ENCODE measurements at places on chromosomes 7 and 10.

DNA sequence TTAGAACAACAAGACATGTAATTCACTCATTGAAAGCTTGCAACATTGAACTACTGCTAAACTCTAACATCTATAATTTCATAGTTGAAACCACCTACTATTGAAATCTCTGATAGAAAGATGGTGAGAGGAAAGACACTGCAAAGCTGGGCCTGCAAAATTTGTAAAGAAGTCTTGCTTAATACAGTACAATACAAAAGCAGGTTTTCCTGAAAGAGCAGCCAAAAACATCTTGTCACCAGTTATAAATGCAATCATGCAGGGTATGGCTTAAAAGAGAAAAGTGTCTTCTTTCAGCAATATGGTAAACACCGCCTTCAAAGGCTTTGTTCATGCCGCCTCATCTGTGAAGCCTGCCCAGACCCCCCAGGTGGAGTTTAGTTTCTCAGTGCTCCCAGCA lies 109.2 kb downstream of the ANK3 start:
- no peak for DNase-seq

DNA sequence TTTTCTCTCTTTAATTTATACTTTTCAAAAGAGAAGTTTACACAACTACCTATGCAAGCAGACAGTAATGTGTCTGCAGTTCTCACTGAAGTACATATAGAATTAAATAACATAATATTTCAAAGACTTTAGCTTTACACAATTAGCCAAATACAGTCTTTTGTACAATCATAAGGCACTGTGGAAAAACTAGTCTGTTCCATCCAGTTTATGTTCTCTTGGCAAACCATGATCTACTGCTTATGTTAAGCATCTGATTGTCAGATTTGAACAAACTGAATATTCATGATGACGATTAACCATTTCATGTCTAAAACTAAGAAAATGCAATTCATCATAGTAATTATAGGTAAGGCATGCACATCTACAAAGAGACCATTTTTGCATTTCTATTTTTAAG lies 842 bp downstream of the SEMA3A start:
- DNase-seq = no peak

GRCh38 chr10:91759581-91759986 lies 38.6 kb upstream of the TNKS2 start:
- no peak for DNase-seq

DNA sequence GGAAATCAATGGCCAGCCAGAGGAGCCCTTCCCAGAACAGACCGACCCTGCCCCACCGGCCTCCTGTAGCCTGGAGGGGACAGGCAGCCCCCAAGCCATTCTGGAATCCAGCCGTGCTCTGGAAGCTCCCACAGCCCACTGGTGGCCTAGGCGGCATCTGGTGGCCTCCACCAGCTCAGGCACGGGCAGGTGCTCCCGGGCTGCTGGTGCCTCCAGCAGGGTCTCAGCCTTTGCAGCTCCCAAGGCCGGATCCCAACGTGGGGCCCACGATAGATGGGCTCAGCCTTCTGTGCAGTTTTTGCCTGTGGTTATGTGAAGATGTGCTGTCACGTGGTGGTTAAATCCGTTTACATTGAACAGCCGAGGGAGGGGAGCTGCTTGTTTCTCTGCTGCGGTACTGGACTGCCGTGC lies 44.4 kb downstream of the JAKMIP3 start:
- DNase-seq = no peak

DNA sequence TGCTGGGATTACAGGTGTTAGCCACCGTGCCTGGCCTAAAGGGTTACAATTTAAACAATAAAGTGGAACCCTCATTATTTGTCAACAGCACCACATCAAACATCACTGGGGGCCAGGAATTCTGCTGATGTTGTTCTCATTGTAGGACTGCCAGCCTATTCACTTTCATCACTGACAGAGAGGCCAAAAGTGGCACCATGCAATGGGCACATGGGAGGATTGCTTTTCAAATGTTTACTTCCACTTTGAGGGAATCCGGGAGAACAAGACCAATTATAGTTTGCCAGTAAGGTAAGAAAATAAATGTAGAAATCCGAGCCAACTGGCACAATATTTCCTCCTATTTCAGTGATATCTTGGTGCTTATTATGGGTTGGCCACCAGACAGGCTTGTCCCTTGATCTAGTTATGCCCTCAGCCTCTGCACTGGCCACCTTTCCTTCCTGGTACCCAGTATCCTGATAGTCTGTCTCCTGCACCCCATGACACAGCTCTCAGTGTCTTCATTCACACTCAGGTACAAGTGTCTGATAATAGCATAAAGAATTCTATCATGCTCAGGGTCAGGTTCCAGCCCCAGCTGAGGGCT lies 82.6 kb downstream of the ANLN start:
- no peak for DNase-seq

DNA sequence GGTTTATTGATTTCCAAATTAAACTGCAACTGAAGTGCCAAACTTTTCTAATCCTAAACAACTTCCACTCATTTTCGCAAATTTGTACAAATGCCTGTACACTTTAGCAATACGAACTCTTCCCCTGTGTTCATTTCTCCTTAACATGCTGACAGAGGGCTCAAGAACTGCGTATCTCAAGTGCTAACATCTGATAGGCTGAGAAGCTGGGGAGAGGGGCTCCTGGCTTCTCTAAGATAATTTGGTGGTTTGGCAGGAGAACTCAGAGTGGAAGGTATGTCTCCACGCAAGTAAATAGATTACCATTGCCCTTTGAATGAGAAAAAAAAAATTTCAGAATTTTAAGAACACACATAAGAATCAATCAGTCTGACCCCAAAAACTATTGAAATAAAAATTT lies 53.3 kb upstream of the ANLN start:
- no peak for DNase-seq

- DNase-seq = no peak
Measured at GRCh38 chr10:98509745-98510144, 63.0 kb upstream of the HPS1 start.

DNA sequence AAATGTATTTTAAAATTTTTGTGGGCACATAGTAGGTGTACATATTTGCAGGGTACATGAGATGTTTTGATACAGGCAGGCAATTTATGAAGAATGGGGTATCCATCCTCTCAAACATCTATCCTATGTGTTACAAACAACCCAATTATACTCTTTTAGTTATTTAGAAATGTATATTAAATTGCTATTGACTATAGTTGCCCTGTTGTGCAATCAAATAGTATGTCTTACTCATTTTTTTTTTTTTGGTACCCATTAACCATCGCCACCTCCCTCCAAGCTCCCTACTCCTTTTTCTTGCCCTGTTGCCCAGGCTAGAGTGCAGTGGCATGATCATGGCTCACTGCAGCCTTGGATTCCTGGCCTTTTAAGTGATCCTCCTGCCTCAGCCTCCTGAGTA lies 128.1 kb downstream of the BAMBI start:
- DNase-seq = no peak

DNA sequence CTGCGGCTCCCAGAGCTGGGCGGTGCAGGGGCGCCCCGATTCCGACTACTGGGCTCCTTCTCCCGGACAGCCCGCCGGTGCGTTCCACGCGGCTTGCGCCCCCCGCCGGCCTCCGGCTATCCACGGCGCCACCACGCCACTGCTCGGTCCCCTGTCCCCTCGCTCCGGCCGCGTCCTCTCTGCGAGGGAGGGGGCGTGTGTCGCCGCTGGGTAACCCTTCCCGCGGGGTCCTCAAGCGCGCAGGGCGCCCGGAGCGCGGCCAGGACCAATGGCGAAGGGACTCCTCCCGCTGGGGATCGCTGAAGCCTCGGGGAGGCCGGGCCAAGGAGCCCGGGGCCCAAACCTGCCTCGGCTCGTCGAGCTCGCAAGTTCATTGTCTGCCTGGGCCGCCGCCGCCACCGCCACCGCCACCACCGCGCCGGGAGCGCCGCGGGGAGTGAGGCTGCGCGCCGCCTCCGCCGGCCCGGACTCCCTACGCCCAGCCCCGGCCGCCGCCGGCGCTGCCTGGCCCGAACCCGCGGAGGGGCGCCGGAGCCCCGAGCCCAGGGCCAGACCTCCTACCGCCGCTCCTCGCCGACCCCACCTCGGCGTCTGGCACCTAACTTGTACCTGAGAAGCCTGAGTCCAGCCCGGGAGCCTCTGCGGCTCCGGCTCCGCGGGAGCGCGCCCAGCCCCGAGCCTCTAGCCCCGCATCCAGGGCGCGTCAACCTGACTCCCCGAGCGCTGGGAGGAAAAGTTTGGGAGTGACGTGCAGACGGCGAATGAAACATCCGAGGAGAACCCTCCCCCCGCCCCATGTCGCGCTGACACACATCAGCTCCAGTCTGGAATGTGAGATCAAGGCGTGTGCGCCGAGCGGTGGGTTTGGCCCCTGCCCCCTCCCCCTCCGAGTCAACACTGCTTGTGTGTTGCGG lies at the start of gene CHST15:
Gene CHST15, minus strand, starts transcription at position 739 of the 914 bp plus-strand sequence. CDS start 47,386 bp downstream, outside the sequence.
- DNase-seq = no peak

DNA sequence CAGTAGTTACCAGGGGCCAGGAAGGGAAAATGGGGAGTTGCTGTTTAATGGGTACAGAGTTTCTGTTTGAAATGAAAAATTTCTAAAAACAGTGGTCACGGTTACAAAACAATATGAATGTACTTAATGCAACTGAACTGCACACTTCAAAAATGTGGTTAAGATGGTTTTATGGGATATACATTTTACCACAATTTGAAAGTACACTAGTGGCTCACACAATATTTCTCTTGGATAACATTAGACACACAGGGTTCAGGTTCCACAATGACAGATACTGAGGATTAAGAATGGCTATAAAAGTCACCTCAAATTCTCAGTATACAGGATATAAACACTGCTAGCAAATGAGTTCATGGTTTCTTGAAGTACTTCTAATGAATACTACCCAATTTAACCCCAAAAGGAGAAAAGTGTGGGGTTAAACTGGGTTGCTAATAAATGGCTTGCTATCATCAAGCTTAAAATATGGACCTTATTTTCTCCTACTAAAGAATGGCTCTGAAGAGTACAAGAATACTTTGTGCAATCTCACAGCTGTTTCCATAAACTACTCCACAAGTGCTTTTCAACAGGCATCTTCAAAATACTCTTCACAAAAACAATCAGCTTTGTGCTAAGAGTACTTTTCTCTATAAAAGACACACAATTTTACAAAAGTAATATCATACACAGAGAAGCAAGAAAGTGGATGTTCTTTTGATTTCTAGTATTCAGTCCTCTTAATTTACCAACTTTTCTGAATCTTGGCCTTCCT lies 92.9 kb downstream of the SRPK2 start:
- DNase-seq = no peak

DNA sequence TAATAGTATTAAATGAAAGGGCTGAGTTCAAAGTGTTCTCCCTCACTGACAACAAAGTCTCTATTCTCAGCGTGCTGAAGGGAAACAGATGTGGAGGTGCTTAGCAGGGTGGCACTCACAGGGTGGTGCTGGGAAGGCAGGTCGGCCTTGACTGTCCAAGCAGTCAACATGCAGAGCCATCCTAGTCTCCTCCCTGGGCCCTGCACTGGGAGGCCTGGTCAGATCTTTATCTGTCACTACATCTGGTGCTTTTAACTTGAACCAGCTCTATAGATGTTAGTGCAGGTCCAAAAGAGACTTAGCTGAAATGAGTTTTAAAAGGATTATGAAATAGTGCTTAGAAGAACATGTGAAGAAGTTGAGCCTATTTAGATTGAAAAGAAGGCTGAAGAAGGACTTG lies 82.1 kb downstream of the AVL9 start:
- no peak for DNase-seq

DNA sequence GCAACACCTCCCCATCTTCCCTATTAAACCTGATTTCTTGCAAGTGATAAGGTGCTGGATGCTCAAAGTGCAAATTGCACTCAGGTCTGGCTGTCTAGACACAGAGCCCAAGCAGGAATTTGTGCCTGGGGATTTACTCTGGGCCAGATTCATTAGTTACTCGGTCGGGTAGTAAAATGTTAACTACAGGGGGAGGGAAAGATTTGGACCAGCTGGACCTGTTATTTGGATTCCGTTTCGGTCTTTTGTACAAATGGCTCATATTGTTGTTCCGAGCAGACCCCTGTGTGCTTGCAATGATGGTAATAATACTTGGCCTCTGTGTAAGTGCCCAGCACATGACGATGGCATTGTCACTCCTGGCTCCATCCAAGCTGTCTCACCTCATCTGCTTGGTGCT lies 609.6 kb downstream of the KCNMA1 start:
- DNase-seq = no peak

GRCh38 chr10:110310741-110311140 lies 6.0 kb upstream of the SMNDC1 start:
- DNase-seq = no peak

DNA sequence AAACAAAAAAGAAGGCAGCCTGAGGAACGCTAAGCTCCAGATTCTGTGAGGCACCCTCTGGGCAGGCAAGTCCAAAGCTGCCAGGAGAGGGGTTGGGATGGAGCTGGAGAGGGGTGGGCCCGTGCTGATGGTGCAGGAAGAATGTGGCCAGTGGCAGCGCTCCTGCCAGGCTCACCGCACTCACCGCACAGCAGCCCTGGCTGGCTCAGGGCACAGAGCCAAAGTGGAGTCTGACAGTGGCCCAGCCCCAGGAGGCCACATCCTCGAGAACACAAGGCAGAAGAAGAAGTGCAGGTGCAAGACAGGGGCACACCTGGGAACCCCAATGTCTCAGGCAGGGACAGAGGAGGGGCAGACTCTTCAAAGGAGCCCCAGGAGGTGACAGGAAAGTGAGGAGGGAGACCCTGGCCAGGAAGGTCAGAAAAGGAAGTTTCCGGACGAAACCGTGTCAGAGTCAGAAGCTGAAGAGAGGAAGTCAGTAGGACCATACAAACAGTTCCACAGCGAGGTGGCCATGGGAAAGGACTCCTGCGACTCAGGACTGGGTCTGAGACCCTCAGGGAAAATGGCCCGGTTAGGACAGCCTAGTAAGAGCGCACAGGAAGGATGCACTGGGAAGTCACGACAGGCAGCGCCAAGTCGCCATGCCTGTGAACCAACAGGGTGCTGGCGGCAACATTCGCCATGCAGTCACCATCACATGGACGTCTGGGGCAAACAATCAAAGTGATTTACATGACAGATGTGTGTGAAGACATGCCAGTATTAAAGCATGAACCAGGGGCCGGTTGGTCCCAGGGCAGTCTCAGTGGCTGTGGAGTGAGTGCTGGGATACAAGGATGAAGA lies 54.4 kb downstream of the COBL start:
- DNase-seq = no peak

- DNase-seq = no peak
Measured at GRCh38 chr7:8435095-8435494, 1.7 kb downstream of the NXPH1 start.

- no peak for DNase-seq
Measured at GRCh38 chr7:120412139-120413050, 139.4 kb downstream of the KCND2 start.
